ENCODE measurements at places on chromosomes 4 and X.
A peak's percentile ranks its signal among the peaks of the same experiment; 100 is the strongest.

DNA sequence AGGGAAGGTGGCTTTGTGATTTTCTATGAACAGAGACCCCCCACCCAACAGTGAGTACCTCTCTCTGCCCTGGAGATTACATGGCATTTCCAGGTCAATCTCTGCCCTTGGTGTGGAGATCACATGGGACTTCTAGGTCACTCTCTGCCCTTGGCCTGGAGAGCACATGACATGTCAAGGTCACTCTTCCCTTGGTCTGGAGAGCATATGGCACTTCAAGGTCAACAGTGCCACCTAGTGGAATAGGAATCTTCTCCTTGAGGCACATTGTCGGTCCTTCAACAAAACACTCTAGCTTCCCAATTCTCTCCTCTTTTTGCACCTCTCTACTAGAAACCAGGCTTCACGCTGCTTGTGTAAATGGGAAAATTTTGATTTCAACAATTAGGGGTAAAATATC, 66.2 kb upstream of the TACR3 start:
- no peak for DNase-seq

GRCh38 chrX:51894697-51895336, 1.4 kb downstream of the MAGED1 start:
- no peak for DNase-seq

GRCh38 chr4:27429364-27429871, 568.8 kb downstream of the STIM2 start:
- DNase-seq: no peak

- no peak for DNase-seq
Observed at GRCh38 chr4:115229873-115230272, 116.5 kb upstream of the NDST4 start.

GRCh38 chr4:38154252-38154651, 194.1 kb downstream of the PTTG2 start:
- DNase-seq: no peak

DNA sequence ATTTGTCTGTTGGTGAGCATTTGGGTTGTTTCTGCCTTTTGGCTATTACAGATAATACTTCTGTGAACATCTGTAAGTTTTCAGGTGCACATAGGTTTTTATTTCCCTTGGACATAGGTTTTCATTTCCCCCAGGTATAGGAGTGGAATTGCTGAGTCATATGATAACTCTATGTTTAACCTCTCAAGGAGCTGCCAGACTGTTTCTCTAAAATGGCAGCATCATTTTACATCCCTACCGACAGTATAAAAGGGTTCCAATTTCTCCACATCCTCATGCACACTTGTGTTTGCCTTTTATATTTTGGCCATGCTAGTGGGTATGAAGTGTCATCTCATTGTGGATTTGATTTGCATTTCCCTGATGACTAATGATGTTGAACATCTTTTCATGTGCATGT, 53.5 kb downstream of the TMEM164 start:
- peak; percentile 4 for DNase-seq

DNA sequence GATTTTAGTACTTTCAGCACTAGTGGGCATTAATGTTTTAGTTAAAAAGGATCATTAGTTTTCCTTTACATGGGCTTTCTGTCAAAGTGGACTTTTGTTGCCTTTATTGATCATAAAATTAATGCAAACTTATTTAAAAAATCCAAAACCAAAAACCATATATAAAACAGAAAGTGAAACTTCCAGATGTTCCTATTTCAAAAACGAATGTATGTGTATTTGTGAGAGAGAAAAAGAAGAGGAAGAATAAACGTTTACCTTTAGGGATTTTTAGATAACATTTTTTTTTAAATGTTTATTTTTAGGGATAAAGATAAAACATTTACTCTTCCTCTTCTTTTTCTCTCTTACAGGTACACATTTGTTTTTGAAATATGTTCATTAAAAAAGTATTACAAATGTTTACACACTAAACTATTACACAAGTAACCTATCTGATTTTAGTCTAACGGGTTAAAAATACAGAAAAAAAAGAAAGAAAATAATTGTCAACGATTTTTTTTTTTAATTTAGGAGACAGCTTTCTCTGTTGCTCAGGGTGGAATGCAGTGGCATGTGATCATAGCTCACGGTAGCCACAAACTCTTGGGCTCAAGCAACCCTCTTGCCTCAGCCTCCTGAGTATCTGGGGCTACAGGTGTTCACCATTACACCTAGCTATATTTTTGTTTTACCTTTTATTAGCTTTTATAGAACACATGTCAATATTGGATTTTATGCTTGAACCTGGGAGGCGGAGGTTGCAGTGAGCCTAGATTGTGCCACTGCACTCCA, 16.8 kb upstream of the COX18 start:
- no peak for DNase-seq

DNA sequence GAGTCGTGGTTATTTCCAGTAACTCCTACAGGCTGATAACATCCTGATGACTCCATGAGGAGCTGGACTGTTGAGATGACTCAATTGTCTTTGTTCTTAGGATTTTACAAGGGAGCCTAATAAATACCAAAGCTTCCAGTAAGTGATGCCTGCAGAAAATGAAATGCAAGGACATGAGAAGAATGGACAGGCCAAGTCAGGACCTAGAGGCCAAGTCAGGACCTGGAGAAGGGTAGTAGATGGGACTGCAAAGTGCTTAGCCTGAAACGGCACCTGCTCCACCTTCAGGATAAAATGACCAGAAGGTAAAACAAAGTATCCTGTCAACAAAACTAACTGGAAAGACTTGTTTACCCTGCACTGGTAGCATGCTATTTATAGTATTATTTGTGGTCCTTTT, 6.4 kb upstream of the SLC10A6 start:
- no peak for DNase-seq

- no peak for DNase-seq
Observed at GRCh38 chr4:10020106-10020505, 1.2 kb downstream of the SLC2A9 start.

- DNase-seq: no peak
Observed at GRCh38 chrX:136691028-136691809, 43.3 kb downstream of the CD40LG start.

- DNase-seq: no peak
Observed at GRCh38 chr4:94390804-94391410, 48.3 kb upstream of the HPGDS start.

DNA sequence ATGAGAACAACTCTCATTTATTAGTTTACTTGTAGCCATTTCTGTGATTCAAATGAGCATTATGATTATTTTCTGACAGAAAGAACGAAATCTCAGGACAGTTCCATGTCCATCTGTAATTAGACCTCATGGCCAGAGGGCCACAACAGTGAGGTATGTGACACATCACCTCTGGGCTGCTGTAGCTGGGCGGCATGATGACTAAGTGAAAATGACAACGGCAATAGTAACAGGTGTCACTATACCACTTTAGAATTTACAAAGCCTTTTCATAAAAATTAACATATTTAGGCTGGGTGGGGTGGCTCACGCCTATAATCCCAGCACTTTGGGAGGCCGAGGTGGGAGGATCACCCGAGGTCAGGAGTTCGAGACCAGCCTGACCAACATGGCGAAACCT, 252.6 kb downstream of the CBR4 start:
- DNase-seq: no peak

- no peak for DNase-seq
Observed at GRCh38 chr4:159497936-159498335, 395.1 kb downstream of the RAPGEF2 start.

- no peak for DNase-seq
Observed at GRCh38 chr4:150680651-150681050, 98.7 kb downstream of the MAB21L2 start.

GRCh38 chrX:111460607-111461006, 48.6 kb upstream of the DCX start:
- DNase-seq: no peak

GRCh38 chr4:163701916-163702315, 207.4 kb downstream of the TMA16 start:
- no peak for DNase-seq

- DNase-seq: no peak
Observed at GRCh38 chrX:7446815-7447214, 298.9 kb upstream of the PUDP start.

DNA sequence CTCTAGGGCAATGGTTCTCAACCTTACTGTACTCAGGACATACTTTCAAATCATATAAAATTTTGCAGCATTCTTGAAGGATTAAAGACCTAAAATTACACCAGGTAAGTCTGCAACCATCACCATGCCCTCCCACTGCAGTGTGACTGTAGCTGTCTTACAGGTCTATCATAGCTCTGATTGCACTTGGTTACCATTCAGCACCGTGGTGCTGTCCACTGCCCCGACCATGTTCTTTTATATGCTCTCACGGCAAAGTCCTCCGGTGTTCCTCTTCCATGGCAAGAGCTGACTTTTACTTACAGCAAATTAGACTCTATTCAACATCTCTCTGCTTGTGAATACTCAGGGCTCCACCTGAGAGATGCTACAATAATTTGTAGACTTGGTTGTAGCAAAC, 11.5 kb downstream of the CRMP1 start:
- DNase-seq: no peak

DNA sequence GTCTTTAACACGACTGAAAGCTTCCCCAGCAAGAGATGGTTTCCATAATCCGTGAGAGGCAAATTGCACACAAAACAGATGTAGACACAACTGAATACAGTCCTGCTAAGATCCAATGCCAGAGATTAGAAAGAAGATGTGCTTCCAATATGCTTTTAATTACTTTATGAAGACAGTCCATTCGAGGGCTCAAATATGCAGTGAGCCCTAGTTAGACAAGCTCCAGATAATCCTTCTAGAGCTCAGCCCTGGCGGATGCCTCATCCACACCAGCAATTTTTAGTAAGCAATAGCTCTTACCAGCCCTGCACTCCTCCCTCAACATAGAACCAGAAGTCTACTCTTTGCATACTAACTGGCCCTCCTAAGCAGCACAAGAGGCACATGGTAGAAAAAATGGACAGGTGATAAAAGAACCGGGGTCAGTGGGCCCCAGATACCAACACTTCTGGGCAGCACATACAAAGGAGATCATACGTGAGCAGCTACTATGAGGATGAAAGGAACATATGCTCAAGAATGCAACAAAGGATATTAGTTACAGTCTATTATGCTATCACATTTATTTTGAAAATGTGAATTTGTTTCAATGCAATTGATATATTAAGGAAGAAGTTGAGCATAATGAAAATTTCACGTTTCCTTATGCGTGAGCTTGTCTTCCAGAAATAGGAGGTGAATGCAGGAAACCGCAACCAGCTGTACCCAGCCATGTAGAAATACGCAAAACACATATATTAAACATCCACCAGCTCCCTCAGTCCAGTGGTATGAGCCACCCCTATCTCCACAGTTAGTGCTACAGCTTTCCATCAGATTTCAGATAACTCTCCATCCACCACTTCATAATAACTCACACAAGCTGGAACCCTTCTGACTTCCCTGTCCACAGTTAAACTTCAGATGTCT, 34.3 kb downstream of the GPC4 start:
- no peak for DNase-seq

GRCh38 chr4:156169861-156170260, 216.2 kb upstream of the CTSO start:
- no peak for DNase-seq

DNA sequence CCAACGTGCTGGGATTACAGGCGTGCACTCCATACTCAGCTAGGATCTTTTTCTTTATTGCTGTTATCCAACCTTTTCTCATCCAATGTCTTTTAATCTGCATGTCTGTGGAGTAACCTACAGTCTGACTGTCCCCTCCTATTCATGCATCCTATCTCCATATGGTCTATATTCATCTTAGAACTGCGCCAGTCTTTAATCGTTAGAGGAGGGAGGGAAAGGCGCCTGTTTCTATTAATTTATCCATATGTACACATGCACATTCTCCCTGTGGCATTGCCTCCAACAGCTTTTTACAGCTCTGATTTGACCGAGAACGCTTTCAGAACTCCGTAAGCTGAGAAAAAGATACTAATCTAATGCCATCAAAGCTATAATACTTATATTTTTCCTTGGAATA, 9.8 kb downstream of the DCTD start:
- DNase-seq: no peak

- no peak for DNase-seq
Observed at GRCh38 chr4:151725087-151725486, 35.7 kb downstream of the GATB start.

DNA sequence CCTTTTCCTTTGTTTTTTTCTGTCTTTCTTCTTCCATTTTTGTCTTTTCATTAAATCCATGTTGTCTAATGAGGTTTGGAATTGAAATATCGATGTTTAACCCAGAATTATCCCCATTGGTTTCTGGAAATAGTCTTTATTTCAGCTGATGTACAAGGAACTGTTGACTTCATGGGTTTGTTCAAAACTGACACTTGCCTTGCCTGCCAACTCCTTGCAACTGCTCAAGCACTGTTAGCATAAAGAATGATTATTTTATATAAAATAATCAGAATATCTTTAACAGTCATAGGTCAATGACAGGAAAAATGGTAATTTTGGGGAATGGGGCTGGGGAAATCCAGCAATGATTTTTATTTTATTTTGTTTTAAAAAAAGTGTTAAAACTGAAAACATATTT, 359.6 kb upstream of the LCORL start:
- no peak for DNase-seq

- DNase-seq: peak; percentile 16
Observed at GRCh38 chrX:147912093-147912801, 528 bp downstream of the FMR1 start.

GRCh38 chr4:74570095-74570494, 125.2 kb downstream of the AREG start:
- no peak for DNase-seq

- DNase-seq: peak; percentile 86
Observed at GRCh38 chr4:82890901-82891706, at the start of gene SEC31A. SEC31A (minus strand) TSS chr4:82891153; CDS start chr4:82881936, 9,217 bp downstream.

- no peak for DNase-seq
Observed at GRCh38 chrX:49254639-49255038, 9.9 kb downstream of the FOXP3 start.

- no peak for DNase-seq
Observed at GRCh38 chr4:37749398-37749988, 63.3 kb upstream of the RELL1 start.

DNA sequence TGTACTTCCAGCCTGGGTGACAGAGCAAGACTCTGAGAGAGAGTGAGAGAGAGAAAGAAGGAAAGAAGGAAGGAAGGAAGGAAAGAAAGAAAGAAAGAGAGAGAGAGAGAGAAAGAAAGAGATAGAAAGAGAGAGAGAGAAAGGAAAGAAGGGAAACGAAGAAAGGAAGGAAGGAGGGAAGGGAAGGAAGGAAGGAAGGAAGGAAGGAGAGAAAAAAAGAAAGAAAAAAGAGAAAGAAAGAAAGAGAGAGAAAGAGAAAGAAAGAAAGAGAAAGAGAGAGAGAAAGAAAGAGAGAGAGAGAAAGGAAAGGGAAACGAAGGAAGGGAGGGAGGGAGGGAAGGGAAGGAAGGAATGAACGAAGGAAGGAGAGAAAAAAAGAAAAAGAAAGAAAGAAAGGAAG, 238.6 kb downstream of the ASMT start:
- DNase-seq: no peak

DNA sequence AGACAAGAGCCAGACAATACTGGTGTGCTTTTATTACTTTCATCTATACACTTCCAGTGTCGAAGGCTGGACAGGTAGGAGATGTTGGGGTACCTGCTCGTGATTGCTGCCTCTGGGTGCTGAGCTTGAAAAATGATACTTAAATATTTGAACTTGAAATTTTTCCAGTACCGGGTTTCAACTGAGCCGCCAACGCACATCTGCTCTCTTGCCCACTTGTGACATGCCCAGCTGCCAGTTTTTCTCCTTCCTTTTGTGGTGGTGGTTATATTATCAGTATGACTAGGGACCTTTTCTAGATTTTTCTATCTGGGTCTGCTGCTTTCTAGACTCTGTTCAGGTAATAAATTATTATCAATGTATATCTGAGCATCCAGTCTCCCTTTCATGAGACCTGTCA, 3.4 kb downstream of the OGT start:
- DNase-seq: no peak

Data from DMS79 (cell line).